HT1080 (cell line): ENCODE measurements at places on chromosomes 1 and 21. TPM values are rescaled to one million over a fixed set of nuclear protein-coding genes. Genes with fewer than 3 reads are reported as not detected.

GRCh38 chr21:44952929-44953627 lies 13.2 kb downstream of the SLX9 start:
- no peak for DNase-seq

The MYCL gene
- total RNA-seq, result 0.40 and 5.6 TPM in 2 replicates

DNA sequence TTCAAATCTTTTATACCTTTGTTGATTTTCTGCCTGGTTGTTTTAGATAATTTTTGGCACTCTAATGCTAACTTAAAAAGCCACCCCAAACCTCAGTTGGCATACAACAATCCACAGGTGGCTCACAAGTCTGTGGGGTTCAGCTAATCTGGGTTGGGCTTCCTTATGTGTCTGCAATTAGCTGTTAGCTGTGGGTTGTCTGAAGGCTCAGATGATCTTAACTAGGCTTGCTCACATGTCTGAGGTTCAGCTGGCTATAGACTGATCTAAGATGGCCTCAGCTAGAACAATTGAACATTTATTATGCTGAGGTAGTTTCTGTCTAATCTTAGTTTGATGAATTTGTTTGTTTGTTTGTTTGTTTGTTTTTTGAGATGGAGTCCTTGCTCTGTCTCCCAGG lies 44.9 kb upstream of the ADAR start:
- no peak for DNase-seq

The TMEM35B gene
- total RNA-seq, result 22.1 and 31.2 TPM in 2 replicates

The TRIM46 gene
- 3.1 and 4.1 TPM in 2 replicates for total RNA-seq

The ZNF697 gene
- 16.2 and 17.6 TPM in 2 replicates for total RNA-seq

DNA sequence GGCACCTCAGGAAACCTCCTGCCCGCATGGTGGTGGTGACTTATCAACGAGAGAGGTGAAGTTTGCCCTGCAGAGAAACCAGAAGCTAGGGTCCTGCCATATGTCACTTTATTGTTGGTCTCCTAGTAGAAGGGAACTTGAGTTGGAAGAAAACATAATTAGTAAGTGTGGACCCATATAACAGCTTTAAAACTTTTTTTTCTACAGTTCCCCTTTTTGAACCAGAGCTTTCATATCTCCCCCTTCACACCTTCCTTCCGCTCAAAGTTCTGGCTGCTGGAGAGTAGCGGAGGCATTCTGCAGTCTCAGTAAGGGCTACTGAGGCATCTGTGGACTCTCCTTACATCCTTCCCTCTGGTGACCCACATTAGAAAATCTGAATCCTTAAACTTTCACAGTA lies 48.9 kb downstream of the PHC2 start:
- no peak for DNase-seq
